ENCODE measurements at places on chromosomes 1 and 21.

DNA sequence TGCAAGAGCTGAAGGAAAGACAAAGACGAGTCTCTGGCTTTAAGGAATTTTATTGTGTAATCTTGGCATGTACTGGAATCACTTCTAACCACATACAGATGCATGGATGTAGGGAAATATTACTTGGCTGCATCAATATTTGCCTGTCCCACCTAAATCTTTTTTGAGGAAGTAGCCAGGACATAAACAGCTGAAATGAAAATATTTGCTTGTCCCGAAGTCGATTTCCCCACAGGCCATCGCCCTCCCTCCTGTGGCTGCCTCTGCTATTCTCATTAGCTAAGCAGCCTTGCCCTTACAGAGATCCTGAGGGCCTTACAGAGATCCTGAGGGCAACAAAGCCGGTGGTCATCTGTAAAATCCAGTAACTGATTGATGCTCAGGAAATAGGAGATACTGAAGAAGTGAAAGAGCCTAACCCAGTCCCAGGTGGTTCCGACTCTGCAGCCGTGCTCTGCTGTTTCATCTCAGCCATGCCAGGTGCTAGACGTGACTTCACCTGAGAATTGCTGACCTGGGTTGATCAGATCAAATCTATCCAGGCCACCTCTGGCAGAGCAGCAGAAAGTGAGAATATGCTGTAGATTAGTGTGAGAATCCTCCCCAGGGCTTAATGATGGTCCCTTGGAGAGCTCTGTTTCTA, 25.5 kb downstream of the MAN1C1 start:
- peak; percentile 76 for DNase-seq

GRCh38 chr1:181117648-181118449, 29.3 kb downstream of the IER5 start:
- DNase-seq = peak; percentile 66

- DNase-seq = peak; percentile 90
Observed at GRCh38 chr1:66262208-66262963, 271.6 kb upstream of the SGIP1 start.

- DNase-seq = peak; percentile 5
Observed at GRCh38 chr1:67460676-67461500, 30.7 kb upstream of the SERBP1 start.

GRCh38 chr1:229985613-229986010, 81.4 kb upstream of the GALNT2 start:
- DNase-seq = no peak

Data from cardiac muscle cell (in vitro differentiated cells and primary cell).